Skeletal muscle cell (primary cell): ENCODE measurements at places on chromosomes 6 and 20.

DNA sequence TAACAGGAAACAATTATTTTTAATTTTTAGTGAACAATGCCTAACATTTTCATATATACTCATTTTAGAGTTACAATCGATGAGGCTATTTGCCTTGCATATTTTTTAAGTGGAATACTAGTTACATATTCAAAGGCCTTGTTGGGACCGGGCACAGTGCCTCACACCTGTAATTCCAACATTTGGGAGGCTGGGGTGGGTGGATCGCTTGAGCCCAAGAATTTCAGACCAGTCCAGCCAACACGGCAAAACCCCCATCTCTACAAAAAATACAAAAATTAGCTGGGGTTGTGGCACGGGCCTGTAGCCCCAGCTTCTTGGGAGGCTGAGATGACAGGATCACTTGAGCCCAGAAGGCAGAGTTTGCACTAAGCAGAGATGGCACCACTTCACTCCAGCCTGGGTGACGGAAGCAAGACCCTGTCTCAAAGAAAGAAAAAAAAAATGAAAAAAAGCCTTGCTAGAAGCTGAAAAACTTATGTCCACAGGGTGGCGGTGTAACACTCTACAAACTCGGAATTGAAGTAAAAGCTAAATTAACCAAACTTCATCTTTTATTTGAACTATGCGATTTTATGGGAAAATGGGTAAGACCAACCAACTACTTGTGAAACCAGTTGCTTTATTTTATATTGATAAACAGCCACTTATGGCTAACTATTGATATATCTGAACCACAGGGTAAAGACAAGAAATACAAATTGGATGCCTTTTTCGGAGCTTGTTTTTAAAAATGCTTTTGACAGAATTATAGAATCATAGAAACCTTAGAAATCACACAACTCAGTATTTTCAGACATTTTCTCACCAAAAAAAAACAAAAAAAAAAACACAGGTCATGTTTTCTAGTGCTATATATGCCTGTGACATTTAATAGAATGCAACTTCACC lies 24.1 kb upstream of the ROS1 start:
- DNase-seq: peak; percentile 60

GRCh38 chr20:48603116-48603818 lies 224.5 kb downstream of the PREX1 start:
- peak; percentile 29 for DNase-seq

DNA sequence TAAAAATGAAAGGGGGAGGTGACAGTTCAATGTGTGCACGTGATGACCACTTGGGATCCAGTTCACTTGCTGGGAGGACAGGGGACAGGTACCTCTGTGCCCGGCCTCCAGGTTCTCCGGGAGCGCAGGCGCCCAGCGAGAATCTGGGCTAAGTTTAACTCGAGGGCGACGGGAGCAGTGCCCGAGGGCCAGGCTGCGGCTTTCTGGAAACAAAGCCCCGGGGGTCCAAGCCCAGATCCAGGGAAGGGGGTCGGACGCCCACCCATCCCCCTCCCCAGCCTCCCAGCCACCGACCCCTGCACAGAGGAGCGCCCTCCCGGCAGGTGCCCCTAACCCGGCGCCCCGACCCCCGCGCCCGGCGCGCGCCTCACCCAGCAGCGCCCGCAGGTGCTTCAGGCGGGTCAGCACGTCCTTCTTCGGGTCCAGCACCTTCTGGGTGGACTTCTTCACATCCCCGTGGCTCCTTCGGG lies 405 bp downstream of the RALGAPA2 start:
- DNase-seq: no peak

GRCh38 chr6:117264692-117265409 lies 507 bp upstream of the VGLL2 start:
- DNase-seq: no peak

GRCh38 chr20:38748861-38749149 lies 545 bp downstream of the ACTR5 start:
- no peak for DNase-seq

DNA sequence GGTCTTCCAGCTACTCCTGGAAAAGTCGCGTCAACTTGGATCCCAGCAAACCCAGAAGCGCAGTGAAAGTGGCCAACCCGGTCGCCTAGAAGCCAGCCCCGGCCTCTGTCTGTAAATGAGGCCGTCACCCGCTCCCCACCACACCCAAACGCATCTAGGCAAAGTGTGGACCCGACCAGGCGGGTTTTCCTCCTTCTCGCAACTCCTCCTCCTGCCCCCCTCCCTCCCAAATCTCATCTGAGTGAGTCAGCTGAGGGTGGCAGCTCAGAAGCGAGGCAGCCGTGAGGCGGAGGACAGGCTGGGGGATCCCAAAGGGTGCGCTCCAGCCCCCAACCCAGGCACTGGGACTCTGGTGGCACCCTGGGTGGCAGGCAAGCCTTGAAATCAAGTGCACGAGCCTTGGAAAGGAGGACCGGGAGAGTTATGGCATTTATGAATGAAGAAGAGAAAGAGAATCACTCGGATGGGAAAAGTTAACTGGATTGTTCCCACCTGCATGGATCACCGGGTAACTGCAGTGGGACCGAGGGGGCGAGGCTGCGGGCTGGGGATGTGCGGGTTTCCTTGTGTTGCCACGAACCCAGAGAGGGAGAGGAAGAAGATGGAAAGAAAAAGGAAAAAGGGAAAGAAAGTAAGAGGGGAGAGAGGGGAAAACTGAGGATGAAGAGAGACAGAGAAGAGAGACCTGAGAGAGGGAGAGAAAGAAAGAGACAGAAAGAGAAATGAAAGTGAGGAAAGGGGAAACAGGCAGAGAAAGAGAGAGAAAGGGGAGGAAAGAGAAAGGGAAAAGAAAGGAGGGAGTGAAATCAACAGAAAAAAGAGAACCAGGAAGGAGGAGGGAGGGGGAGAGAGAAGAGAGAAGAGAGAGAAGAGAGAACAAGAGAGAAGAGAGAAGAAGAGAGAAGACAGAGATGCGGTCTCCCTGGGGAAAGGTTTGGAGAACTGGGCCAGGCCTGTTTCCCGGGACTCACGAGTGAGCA lies at the start of gene APCDD1L:
Gene APCDD1L, minus strand, starts transcription at position 167 of the 980 bp plus-strand sequence. CDS start 692 bp downstream, outside the sequence.
- peak; percentile 28 for DNase-seq

DNA sequence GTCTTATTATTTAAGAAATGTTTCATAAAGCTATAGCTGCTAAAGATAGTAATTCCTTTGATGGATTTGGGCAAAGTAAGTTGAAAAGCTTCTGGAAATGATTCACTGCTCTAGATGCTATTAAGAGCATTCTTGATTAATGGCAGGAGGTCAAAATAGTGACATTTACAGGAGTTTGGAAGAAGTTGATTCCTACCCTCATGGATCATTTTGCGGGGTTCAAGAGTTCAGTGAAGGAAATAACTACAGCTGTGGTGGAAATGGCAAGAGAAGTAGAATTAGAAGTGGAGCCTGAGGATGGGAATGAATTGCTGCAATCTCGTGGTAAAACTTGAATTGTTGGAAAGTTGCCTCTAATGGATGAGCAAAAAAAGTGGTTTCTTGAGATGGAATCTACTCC lies 316.1 kb downstream of the UTRN start:
- DNase-seq: no peak

GRCh38 chr20:31712564-31713311 lies 9.9 kb downstream of the BCL2L1 start:
- DNase-seq: peak; percentile 84

GRCh38 chr6:27477318-27478013 lies 4.6 kb upstream of the ZNF184 start:
- no peak for DNase-seq

DNA sequence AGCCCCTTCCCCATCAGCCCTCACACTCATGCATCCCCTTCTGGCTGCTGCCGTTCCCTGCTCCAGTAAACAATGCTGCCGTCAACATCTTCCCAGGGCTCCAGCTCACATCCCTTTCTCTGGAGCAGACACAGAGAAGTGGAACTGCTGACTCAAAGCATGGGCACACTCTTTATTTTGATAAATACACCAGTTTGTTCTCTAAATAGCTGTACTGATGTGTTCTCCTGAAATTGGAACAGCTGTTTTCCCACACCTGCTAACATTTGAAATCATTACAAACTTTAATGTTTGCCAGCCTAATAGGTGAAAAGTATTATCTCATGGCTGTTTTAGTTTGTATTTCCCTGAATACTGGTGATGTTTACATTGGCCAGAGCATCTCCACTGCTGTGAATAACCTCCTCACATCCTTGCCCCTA lies 102.1 kb upstream of the NXT1 start:
- DNase-seq: no peak

- DNase-seq: no peak
Measured at GRCh38 chr6:47004463-47004862, 37.7 kb downstream of the ADGRF1 start.

DNA sequence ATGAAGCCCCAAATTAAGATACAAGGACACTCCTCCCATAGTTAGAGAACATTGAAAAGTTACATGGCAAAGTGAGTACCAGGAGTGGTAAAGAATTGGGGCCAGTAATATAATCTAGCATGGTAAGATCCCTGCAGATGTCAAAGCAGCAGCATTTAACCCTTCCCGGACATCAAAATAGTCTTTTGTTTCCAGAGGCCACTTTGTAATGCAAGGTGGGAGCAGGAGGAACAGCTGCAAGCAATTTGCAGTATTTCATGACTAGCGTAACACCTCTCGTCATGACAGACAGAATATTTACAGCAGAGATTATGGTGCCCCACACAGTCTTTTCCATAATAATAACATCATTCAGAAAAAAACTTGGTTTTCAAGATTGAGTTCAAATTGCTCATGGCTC lies 123.2 kb upstream of the VGLL2 start:
- no peak for DNase-seq

DNA sequence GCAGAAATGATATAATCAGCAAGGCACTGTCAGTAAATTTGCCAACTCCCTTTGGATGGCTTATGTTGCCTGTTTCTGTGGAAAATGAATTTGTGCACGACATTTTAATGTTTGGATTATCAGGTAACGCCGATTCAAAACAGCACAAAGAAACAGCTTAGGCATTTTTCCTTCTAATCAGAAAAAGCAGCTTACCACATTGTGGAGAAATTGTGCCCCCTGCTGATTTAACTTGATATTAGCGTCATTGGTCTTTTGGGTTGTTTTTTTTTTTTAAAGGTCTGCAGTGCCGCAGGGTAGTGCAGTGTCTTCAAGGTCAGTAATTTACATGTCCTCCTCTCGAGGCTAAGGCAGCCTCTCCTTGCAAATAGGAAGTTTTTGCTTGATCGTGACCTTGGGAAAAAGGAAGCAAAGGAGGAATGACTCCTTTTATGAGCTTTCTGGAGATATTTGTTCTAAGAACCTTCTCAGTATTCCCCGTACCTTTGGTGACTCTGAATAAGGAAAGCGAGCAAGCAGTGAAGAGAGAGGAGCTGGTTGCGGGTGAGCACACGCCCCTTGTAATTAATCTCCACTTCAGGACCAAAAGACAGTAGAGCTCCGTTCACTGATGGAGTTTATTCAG lies 79.1 kb downstream of the ELOVL4 start:
- DNase-seq: no peak

- no peak for DNase-seq
Measured at GRCh38 chr6:92888316-92888715, 531.0 kb downstream of the EPHA7 start.

GRCh38 chr20:2747676-2748235 lies 52.7 kb downstream of the CPXM1 start:
- no peak for DNase-seq

DNA sequence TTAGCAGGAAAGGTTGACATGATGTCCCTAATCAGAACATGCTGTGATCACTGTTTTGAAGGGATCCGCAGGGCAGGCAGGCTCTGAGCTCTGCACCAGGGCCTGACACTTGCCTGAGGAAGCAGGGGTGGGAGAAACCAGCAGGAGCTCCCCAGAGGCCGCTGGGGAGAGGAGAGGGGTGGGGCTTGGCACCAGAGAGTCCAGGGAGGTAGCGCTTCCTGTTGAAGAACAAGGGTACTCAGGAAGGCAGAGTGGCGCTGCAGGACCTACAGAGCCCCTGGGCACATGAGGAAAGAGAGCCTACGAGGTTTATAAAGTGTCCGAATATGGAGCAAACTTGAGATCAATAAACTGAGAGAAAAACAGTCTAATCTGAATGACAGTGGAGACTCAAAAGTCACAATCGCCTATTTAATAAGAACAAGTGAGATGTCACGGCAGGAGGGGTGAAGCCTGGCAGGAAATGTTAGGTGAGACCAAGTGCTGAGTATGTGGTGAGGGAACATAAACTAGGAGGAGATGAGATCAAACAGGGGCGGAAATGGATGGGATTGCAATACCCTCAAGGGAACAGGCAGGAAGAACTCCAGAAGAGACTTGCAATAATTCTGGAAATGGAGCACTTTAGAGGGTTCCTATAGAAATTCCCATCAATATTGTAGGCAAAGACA lies 5.8 kb upstream of the TBXT start:
- no peak for DNase-seq

DNA sequence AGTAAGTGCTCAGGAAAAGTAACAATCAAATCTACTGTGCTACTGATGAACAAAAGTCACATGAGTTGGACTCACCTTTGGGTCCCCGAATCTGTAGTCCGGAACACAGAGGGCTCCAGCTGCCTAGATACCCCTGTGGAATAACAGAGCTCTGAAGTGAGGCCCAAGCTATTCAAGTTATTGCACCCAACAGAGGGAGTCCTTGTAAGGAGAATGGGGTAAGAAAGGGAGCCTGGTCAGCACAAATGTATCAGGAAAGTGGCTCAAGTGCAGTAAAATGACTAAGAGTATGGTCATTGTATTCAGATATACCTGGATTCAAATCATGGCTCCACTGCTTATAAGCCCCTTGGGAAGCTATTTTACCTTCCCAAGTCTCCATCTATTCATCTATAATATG lies 20.9 kb downstream of the EDN1 start:
- no peak for DNase-seq

DNA sequence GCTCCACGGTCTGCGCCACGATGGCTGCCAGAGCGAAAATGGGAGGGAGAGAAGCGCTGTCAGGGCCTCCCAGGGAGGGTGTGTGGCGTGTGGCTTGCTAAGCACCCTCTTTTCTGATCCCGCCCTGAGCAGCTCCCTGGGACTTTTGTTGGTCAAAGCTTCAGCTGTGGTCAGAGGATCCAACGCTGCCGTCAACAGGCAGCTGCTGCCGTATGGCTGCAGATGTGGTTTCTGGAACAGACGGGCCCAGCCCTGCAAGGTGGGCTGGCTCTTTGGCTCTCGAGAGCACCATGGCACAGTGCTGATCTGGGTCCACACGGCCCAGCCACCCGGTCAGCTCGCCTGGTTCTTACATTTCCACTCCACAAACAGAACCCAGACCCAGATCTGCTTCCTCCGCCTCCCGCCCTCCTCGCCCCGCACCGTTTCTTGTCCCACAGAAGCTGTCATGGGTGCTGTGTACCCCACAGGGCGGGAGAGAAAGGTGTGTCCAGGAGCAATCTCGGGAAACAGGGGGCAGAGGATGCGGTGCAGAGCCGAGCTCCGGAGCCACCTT lies 86.0 kb upstream of the BHLHE23 start:
- DNase-seq: no peak

- no peak for DNase-seq
Measured at GRCh38 chr20:10137032-10137431, 81.6 kb upstream of the SNAP25 start.

- DNase-seq: peak; percentile 78
Measured at GRCh38 chr6:106163446-106163965, 77.4 kb downstream of the PRDM1 start.
